ENCODE measurements at places on chromosomes 11 and 22.

DNA sequence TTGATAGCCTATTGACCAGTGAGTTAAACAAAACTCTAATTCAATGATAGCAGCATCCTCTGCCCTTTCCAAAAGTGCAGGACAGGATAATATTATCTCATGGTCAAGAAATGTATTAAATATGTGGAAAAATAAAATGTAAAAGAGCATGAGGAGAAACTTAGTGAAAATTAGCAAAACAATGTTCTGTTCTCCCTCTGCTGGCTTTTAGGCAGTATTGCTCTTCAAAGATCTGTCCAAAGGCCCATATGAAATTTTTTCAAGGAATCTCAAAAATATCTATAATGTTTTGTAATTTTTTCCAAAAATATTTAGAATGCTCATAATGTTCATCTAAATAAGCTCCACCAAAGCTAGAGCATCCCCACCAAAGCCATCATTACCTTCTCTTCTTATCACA lies 8.3 kb upstream of the ARL14EP start:
- no peak for DNase-seq

- no peak for DNase-seq
These were observed 16.3 kb upstream of the C11orf87 start for GRCh38 chr11:109405671-109406070.

DNA sequence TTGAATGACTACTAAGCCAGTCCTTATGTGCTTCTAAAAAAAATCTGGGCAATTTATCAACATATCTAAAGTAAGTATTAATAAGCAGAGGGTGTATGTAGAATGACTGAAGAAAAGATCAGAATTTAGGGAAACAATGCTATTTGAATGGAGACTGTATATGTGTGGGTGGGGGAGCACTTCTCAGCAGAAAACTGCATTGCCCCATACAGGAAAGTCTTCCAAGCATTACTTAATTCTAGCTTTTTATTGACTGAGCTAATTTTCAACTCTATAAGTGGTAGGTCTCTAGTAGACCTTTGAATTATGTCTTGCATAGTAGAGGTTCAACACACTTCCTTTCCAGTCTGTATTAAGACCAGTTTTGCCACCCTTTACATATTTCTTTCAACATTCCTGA lies 41.7 kb downstream of the CASP12 start:
- DNase-seq: no peak

DNA sequence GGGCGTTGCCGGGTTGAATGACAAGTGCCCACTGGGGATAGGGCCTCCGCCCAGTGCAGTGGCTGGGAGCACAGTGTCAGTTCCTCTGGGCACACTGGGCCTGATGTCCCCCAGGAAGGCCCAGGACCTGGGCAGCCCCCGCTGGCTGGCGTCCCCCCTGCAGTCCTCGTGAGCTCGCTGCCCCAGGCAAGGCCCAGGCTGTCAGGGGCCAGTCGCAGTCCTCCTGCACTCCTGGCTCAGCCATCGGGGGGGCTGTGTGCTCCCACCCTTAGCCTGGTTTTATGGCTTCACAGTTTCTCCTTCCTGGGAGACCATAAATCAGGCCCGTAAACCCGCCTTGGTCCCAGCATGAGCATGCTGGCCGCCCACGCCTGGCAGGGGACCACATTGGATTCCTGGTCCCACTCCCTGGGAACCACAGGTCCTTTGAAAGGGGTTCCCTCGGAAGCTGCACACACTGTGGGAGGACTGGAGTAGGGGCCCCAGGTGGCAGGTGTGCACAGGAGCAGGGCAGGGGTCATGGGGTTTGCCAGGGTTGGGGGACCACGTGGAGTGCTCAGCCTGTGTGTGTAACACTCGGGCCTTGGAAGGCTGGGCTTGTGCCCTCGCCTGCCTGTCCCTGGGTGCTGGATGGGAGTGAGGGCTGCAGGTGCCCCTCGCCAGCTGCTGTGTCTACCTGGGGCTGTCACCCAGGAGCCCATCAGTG lies 113.6 kb downstream of the KCNQ1OT1 start:
- peak; percentile 6 for DNase-seq

GRCh38 chr11:16052750-16053149 lies 303.6 kb downstream of the SOX6 start:
- no peak for DNase-seq

DNA sequence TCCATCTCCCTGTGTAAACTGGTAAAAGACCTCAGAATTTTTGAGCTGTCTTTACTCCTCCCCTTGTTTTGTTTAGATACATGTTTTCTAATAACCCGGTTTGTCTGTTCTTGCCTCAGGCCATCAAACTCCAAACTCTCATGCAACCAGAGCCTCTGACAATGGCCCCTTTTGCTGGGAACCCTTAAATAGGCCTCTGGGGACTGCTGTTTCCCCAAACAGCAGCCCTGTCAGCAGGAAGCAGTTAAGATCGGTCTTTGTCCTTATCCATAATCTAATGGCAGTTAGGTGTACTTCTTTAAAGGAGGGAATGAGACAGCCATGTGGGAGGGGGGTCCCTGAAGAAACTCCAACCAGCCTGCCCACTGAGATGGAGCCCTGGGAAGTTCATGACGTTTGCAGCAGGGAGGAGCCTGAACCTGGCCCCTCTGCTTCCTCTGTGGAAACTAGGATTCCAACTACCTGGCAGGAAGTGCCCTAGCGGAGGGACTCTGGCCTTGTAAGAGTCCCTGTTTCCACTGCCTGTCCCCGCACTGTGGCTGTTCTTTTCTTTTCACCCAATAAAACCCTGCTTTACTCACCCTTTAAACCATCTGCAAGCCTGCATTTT lies 1354.4 kb downstream of the LRRC4C start:
- no peak for DNase-seq

DNA sequence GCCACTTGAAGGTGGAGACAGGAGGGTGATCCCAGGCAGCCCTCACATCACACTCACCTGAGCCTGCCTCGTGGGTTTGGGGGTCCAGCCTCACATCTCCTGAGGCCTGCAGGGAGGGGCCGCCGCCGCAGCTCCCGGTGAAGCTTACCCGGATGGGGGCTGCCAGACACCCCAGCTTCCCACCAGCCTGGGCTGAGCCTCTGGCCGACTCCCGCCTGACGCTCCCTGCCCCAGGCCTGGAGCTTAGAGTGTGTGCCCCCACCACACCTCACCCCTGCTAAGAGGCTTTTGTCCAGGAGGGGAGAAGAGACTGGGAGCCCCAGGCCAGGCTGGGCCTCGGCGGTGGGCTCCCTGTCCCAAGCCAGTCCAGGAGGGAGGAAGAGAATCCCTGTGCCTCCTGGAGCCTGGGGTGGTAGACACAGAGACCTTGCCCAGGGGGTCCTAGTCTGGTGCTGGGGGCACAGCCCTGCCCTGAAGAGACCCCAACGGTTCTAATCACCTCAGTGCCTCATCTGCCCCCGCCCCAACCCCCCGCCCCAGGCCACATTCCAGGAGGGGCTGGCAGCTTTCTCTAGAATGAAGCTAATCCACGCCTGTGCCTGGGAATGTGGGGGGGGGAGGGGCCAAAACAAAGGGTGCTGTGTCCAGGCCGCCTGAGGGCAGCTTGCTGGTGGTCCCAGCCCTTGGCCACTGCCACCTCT lies at the start of gene SLC16A8:
SLC16A8 (minus strand) TSS at position 254 of the 701 bp plus-strand sequence. CDS start 1,311 bp downstream, outside the sequence.
- no peak for DNase-seq

DNA sequence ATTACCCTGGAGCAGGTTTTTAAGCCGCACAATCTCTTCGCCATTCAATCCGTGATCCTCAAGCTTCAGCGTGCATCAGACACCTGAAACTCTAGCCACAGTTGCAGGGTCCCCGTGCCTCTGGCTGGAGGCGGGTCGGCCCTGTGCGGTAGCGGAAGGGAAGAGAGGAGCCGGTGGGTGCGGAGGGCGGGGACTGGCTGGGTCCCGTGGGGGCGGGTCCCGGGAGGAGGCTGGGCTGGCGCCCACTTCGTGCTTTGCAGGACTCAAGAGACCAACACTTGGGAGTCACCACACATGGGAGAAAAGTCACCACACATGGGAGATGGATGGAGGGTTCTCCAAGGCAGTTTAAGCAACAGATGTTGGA lies 772 bp downstream of the C22orf15 start:
- no peak for DNase-seq

GRCh38 chr11:63719001-63719400 lies 37.7 kb downstream of the RTN3 start:
- DNase-seq: no peak

DNA sequence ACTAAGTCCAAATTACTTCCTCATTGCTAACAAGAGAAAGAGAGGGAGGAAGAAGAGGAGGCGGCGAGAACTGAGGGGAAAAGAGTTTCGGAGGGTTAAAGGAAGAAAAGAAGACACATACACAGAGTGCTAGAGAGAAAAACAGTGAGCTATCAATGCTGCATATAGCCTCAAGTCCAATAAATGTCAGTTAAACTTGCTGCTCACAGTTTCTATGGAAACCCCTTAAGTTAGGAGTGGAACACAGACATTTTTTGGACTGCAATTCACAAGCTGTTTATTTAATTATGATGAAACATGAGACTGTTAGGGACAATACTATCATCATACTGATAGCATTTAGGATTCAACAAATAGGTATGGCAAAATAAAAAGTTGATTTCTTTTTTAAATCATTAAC lies 1320.4 kb downstream of the LRRC4C start:
- DNase-seq: no peak

DNA sequence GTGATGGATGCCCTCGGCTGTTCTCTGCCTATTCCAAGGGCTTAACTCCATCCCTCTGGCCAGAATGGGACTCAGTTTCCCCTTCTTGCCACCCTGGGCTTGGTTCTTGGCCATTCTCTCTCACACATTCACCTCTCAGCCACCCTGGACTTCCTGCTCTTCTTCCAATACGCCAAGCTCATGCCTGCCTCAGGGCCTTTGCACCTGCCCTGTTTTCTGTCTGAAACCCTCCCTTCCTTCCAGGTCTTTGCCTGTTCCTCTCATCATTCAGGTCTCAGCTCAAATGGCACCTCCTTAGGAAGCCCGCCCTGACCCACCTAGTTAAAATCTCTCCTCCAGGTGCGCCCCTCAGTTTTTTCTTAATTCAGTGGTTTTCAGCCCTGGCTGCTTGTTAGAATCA lies 76.6 kb upstream of the TP53I11 start:
- no peak for DNase-seq

DNA sequence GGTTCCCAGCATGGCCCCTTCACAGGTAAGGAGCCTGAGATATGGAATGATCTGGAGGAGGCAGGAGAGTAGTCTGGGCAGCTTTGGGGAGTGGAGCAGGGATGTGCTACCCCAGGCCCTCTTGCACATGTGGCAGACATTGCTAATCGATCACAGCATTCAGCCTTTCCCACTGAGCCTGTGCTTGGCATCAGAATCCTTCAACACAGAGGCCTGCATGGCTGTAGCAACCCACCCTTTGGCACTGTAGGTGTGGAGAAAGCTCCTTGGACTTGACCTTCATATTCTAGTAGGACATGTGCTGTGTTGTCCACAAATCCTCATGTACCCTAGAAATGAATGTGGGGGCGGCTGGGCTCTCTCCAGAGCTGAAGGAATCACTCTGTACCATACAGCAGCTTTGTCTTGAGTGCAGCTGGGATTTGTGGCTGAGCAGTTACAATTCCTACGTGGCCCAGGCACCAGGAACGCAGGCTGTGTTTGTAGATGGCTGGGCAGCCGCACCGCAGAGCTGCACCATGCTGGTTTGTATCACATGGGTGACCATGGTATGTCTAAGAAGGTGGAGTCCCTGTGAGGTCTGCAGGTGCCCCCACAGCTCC lies 21.8 kb upstream of the PPP6R3 start:
- no peak for DNase-seq

GRCh38 chr11:61367406-61367805 lies 5.2 kb downstream of the TMEM138 start:
- no peak for DNase-seq

DNA sequence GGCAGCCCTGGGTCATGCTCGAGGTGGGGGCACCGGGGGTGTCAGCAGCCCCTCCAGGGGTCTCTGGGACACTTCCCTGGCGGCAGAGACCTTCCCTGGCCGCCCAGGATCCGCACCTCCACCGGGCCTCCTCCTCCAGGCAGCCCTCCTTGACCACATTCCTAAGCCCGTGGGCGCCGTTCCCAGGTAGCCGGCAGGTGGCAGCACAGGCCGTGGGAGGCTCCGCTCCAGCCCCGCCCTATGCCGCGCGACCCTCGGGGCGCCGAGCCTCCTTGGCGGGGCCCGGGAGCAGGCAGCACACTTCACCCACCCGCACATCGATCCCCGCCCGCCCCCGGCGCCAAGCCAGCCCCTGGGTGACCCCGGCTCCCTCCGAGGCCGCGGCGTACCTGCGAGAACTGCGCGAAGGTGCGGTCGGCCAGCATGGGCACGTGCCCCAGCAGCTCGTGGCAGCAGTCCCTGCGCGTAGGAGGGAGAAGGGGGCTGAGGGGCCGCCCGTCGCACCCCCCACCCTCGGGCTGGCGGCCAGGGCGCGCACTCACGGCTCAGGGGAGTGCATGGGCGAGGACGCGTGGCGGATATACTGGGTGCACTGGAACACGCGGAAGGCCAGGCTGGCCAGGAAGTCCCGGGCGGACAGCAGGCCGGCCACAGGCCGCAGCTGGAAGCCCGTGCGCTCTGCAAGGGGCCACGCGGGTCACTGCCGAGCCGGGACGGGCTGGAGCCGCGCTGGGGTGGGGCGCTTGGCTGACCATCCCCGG lies 5.3 kb upstream of the INS start:
- peak; percentile 72 for DNase-seq

- peak; percentile 63 for DNase-seq
These were observed 42.2 kb upstream of the FBLN1 start for GRCh38 chr22:45460288-45461109.

DNA sequence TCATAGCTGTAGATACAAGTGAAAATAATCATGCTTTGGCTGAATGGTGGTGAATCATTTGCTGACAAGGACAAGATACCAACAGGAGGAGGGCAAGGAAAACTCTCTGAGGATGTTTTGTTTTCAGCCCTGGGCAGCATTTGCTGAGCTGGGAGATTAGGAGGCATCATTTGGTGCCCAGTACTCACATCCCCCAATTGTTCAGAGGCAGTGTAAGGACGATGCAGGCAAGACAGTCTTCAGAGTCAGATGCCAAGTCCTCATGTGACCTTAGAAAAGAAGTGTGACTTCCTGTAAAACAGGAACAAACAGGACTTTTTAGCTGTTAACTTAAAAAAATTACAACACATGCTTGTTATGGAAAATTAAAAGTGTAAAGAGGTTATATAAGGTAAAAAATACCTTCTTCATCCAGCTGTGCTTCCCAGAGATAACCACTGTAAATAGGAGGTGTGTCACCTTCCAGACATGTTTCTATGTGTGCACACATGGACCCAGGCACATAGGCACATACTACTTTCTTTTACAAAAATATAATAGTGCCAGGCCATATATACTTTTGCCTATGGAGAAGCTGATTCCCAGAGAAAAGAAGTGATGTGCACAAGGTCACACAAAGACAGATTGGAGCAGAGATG lies 18.0 kb downstream of the CNTF start:
- DNase-seq: no peak

GRCh38 chr11:107549253-107549953 lies 16.1 kb downstream of the ALKBH8 start:
- DNase-seq: no peak

All from ovary (tissue), 10 donors.